ENCODE measurements at places on chromosomes 6 and 20.
A peak's percentile ranks its signal among the peaks of the same experiment; 100 is the strongest.

GRCh38 chr6:15239616-15240364, 6.1 kb upstream of the JARID2 start:
- DNase-seq: no peak

DNA sequence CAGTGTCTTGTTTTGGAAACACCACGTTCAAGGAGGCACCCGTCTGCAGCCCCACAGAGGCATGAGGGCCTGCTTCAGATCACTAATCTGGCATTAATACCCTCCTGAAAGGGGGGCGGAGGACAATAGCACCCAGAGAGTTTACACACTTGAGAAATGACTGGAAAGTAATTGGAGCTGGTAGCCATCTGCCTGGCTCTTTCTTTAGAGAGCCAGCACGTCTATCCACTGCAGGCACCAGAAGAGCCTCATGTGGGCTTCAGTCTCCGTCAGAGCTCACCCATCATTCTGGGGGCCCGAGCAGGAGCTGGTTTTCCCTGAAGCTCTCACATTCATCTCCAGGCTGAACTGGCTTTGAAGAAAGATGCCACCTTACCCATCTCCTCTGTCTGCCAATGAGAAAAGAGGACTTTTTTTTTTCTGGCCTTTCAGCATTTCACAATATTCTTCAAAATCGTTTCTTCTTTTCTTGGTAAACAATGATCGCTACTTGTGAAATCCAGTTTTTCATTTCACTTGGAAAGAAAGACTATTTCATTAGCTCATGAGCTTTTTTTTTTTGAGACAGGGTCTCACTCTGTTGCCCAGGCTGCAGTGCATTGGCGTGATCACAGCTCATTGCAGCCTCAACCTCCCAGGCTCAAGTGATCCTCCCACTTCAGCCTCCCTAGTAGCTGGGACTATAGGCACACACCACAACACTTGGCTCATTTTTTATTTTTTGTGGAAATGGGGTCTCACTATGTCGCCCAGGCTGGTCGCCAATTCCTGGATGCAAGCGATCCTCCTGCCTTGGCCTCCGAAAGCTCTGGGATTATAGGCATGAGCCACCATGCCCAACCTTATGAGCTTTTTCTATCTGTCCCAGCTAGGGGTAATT, 124.7 kb upstream of the ZNF217 start:
- no peak for DNase-seq

DNA sequence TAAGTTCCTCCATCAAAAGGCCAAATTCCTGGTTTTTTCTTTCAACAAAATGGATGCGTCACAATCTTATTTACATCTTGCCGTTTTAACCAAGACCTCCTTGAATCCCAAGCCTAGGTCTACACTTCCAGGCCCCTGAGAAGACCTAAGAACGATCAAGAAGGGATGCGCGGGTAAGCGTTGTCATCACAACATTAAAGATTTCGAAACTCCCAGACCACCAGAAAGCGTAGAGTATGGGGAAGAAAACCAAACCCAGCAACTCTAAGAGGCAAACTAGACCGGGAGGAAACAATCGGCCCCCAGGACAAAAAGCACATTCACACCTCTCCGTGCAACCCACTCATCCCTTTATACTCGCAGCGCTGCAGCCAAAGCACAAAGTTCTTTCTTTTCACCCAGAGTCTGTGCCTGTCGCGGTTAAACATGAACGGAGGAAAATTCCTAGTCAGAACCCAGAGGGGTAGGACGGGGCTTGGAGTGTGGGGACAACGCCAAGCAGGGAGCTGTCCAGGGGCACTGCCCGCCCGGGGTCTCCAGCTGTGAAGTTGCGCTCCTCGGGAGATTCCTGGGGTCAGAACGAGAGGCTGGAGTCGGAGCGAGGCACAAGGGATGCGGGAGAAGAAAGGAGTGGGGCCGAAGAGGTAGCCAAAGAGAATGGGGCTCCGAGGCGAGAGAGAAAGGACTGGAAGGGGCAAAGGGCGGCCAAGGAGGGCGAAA, 725 bp downstream of the OSER1 start:
- no peak for DNase-seq

- no peak for DNase-seq
Measured at GRCh38 chr6:5525209-5525608, 263.9 kb downstream of the FARS2 start.

DNA sequence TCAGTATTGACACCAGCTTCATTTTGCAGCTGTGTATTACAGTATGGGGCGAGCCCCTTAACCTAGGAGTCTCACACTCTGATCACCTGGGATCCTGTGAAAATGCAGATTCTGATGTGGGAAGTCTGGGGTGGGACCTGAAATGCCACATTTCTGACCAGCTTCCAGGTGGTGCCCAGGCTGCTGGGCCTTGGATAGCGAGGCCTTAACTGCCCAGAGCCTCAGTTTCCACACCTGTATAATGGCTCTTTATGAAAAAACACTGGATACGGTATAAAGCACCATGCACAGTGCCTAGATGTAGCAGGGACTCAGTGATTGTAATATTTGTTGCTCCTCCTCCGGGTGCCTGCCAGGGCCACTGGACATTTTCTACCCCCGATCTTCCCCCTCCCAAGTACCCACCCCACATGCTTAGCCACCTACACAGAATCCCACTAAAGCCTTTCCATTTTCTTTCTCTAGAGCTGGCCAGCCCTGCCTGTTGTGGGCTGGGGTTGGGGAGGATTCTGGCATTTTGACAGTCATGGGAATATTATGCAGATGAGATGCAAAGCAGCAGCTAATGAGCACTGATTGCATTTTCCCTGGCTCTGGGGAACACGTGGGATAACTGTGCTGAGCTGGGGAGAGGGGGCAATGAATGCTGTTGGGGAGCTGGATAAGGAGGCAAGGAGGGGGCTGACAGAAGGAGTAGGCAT, 44.8 kb downstream of the SPDEF start:
- no peak for DNase-seq

GRCh38 chr20:56458206-56458821, 10.1 kb upstream of the RTF2 start:
- DNase-seq: no peak

DNA sequence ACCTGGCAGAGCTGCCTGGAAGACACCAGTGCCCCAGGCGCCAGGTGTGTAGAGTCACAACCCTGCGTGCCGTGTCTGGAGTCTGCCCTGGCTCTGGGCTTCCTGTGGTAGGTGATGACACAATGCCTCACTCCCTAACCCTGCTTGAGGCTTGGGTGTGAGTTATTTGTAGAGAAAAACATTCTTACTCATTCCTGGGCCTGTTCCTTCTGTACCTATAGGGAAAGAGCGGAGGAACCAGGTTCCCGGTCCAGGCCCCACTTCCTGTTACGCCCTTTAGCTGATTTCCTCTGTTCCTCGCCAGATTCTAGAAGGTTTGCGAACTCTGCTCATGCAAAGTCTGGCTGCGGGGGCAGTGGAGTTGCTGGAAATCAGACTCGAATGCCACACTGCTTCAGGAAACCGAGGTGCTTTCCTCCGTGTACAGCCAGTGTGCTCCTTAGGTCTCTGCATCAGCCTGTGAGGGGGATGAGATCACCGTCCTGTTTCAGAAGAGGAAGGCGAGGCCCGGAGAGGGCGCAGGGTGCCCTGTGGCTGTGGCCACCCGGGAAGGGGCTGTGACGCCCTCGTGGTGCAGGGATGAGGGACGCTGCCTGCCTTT, 67.1 kb upstream of the DUSP22 start:
- DNase-seq: peak; percentile 58

DNA sequence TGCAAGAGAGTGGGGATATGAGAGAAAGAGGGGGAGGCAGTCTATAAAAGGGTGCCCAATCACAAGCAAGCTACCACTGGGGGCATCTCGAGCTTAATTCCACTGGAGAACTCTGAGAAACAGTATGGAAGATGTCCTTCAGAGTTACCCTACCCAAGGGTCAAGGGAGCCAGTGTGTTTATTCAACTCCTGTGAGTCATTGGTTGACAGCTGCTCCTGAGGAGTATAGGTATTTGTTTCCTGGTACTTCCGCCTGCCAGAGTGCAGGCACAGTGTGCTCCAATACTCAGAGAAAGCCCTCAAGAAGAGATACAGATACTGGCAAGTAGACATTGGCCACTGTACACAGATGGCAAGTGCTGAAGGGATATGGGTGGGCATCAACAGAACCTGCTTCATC, 49.5 kb downstream of the ARHGAP40 start:
- no peak for DNase-seq

- DNase-seq: no peak
Measured at GRCh38 chr6:72798196-72798595, 176.3 kb downstream of the KCNQ5 start.

DNA sequence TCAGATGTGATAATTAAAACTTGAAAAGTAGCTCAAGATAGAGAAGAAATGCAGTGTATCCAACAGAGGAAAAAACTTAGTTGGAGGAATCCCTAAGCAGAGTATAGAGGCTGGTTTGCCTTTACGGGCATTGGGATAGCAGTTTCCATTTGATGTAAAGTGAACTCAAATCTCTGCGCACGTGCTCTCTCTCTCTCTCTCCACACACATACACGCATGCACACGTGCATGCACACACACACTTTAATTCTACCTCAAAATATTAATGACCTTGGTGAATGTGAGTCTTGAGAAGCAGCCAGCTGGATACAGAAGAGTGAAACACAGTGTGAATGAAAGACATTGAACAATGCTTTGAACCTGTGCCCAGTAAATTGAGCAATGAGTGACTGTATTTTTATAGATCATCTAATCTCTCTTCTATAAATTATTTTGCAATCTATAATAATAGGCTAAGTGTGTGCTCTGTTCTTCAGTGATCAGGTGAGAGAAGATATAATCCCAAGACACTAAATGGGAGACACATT, 247.7 kb upstream of the FAM83B start:
- no peak for DNase-seq

- DNase-seq: no peak
Measured at GRCh38 chr6:105757512-105758200, 328.5 kb upstream of the PRDM1 start.

Data from activated CD4-positive, alpha-beta T cell treated with anti-CD3 and anti-CD28 coated beads for 24 hours (primary cell).